Skeletal muscle cell (primary cell): ENCODE measurements at places on chromosomes 2 and 18.

- no peak for DNase-seq
These were observed 68.9 kb upstream of the HAAO start for GRCh38 chr2:42861321-42861720.

DNA sequence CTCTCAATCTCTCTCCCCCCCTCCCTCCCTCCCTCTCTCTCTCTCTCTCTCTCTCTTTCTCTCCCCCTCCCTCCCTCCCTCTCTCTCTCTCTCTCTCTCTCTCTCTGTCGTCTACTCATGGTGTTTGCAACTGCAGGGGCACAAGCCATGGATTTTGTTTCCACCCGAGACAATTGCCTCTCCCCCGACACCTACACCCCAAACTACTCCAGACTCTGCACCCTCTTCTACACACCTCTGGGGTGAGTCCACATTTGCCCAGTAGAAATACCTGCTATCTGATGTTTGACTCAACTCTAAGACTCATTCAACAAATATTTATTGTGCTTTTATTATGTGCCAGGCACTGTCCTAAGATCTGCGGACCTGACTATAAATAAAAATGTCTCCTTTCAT, 93.7 kb downstream of the TMEM17 start:
- no peak for DNase-seq

DNA sequence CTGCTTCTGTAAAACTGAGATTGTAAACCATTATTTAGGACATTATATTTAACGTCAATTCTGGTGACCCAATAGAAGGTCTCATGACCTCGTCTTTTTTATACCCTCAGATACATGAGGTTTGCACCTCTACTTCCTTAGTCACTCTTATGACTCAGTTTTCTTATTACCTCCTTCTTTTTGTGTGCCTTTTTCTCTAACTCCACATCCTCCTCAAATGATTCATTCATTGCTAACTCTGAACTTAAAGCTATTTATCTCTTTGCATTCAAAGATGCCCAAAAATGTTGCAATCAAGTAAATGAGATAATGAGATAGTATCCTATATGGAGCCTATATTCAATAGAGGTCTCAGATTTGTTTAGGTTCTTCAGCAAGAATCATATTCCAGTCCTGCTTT, 121.0 kb upstream of the KYNU start:
- peak; percentile 31 for DNase-seq

DNA sequence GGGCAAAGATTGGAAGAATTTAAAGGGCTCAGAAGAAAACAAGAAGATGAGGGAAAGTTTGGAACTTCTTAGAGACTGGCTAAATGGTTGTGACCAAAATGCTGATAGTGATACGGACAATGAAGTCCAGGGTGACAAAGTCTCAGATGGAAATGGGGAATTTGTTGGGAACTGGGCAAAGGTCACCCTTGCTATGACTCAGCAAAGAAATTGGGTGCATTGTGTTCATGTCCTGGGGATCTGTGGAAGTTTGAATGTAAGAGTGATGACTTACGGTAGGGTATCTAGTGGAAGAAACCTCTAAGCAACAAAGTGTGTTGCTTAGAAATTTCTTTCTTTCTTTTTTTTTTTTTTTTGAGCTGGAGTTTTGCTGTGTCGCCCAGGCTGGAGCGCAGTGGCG, 6.0 kb upstream of the IL1A start:
- DNase-seq, result no peak

DNA sequence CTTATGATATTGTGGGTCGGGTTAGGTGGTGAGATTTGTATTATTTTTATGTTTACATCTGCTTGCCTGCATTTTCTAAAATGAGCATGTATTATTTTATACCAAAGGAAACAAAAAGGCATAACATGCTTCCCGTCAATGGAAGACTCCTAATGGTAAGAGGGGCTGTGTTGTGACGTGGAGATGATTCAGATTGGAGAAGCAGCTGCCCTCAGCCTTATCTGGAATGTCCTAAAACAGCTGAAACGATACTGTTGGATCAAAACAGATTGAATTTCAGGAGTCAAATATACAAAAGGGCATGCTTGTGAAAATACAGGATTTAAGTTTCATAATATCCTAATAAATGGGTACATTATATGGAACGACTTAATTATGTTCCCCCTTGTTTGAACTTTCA, 19.0 kb downstream of the DGKD start:
- DNase-seq, result no peak

DNA sequence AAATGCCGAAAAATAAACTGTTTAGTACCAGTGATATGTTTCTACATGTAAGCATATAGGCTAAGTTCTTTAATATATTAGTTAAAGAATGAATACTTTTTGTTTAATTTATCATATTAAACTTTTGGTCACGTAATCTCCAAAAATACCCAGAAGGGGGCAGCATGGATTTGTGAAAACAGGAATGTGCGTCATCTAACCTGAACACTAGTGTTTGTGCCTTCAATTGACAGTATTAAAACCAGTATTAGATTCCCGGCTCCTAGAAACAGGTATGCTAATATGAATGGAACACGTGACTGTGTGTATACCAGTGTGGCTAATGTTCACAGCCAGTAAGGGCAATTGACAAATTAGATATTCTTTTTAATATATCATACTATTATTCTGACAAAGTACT, 51.8 kb downstream of the WDR7 start:
- DNase-seq, result no peak

- no peak for DNase-seq
These were observed 28.8 kb upstream of the DDX18 start for GRCh38 chr2:117785740-117786139.

- DNase-seq, result no peak
These were observed 863.3 kb downstream of the CNTNAP5 start for GRCh38 chr2:124888431-124888830.

GRCh38 chr2:85684806-85685205, 9.4 kb upstream of the GNLY start:
- no peak for DNase-seq

GRCh38 chr2:178234648-178235047, 40.3 kb downstream of the OSBPL6 start:
- peak; percentile 59 for DNase-seq

- no peak for DNase-seq
These were observed 12.4 kb downstream of the EHD3 start for GRCh38 chr2:31246184-31246852.

GRCh38 chr2:230327418-230328154, 593 bp downstream of the SP140L start:
- no peak for DNase-seq

- no peak for DNase-seq
These were observed 53.9 kb downstream of the MBP start for GRCh38 chr18:77078690-77079070.

DNA sequence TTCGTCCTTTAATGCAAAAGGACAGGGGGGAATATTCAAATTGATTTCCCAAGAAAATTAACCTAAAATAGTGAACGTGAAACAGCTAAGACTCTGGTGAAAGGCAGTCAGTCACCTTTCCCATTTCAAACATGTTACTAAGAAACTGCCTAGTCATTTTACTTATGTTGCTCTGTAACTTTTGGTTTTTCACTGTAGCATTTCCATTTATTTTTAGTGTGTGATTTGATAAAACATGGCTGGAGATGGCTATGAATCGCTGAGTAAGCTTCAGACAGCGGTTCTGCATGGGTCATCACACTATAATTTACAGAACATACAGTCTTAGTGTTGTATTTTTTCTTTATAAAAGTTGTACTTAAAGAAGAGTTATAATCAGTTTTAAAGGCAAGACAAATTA, 16.0 kb upstream of the KIDINS220 start:
- no peak for DNase-seq
